ENCODE measurements at places on chromosomes 6 and 20. TPM values are rescaled to one million over a fixed set of nuclear protein-coding genes. Genes with fewer than 3 reads are reported as not detected.

EDN1 gene
- not detected for total RNA-seq

DNA sequence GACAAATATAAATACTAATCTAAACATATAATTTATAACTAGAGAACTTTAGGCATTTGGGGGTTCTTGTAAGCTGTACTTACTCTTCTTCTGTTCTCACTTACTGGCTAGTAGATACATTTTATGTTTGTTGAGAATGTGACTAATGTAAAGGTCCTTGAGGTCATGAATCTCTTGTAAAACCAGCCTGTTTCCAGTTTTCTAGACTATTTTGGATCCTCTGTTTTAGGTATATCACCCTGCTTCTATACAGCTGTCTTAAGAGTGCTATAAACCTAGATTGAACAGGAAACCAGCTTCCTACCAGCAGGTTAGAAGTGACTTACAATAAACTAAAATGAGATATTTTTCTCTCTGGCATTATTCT is 134.2 kb downstream of the PLCB4 start:
- no peak overlapping the region for H3K4me3 ChIP-seq
- H3K36me3 ChIP-seq: no peaks in the 10 kb centered on the region
- DNase-seq: no peak
- no peak overlapping the region for H3K27ac ChIP-seq
- no peaks in the 10 kb centered on the region for H3K4me1 ChIP-seq
- H3K27me3 ChIP-seq: no peaks in the 10 kb centered on the region

DNA sequence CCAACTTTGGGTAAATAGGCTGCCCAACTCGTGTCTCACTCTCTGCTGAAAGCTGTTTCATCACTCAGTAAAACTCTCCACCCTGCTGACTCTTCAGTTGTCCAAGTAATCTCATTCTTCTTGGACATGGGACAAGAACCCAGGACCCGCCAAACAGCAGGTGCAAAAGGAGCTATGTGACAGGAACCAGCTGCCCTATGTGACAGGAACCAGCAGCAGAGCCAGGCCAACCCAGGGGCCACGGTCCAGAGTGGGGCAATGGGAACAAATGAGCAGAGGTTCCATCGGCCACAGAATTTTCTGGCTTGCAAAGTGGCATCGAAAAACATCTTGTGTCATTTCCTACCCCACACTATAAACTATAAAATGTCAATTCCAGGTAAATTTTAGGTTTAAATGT is 56.5 kb downstream of the MOXD1 start:
- H3K36me3 ChIP-seq: peaks cover 1% of the 10 kb centered on the region
- peaks cover 4% of the 10 kb centered on the region for H3K27me3 ChIP-seq
- H3K27ac ChIP-seq: no peak overlapping the region

DNA sequence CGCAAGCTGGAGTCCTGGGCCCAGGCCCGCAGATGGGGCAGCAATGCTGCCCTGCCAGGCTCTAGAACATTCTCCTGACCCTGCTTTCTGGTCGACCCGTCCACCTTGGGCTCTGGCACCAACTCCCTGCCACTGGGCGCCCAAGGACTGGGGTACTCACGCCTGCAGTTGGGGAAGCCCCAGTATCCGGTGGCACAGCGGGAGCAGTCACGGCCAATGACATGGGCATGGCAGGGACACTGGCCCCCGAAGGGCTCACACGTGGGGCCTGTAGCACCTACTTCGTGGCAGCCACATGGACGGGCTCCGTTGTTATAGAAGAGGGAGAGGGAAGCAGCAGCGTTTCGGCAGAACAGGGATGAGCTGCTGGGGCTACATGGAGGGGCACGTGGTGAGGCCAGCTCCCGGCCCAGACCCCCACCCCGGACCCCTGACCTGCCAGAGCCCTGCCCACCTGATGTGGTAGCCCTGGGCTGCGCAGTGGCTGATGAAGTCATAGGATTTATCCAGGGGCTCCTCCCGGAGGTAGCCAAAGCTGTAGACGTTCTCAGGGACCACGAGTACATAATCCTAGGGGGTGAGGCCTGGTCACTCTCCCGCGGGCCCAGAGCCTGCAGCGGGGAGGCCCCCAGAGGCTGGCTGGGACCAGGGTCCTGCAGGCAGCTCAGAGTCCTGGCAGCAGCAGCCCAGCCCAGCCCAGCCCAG is 26.0 kb downstream of the ADRM1 start:
- H3K4me3 ChIP-seq: no peak overlapping the region
- H3K36me3 ChIP-seq: no peaks in the 10 kb centered on the region
- no peak for DNase-seq
- no peaks in the 10 kb centered on the region for H3K4me1 ChIP-seq

DNA sequence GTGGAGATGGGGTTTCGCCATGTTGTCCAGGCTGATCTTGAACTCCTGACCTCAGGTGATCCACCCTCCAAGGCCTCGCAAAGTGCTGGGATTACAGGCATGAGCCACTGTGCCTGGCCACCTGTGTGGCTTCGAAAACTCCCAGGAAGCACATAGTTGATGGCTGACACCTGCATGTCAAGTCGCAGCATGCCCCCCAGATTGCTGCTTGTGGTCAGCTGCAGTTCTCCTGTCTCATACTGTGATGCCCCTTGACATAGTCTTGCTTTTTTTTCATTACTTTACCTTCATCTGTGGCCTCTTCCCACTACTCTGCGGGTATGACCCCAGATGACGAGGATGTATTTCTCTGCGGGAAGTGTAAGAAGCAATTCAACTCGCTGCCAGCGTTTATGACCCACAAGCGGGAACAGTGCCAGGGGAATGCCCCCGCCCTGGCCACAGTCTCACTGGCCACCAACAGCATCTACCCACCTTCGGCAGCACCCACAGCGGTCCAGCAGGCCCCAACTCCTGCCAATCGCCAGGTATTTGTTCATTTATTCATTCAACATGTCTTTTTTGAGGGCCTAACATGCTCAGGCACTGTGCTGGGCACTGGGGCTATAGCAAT is 13.1 kb downstream of the ZNF341 start:
- H3K27me3 ChIP-seq: no peaks in the 10 kb centered on the region
- peaks cover 7% of the 10 kb centered on the region for H3K4me1 ChIP-seq
- H3K4me3 ChIP-seq: no peak overlapping the region
- no peak for DNase-seq
- peaks cover 5% of the 10 kb centered on the region for H3K36me3 ChIP-seq

DNA sequence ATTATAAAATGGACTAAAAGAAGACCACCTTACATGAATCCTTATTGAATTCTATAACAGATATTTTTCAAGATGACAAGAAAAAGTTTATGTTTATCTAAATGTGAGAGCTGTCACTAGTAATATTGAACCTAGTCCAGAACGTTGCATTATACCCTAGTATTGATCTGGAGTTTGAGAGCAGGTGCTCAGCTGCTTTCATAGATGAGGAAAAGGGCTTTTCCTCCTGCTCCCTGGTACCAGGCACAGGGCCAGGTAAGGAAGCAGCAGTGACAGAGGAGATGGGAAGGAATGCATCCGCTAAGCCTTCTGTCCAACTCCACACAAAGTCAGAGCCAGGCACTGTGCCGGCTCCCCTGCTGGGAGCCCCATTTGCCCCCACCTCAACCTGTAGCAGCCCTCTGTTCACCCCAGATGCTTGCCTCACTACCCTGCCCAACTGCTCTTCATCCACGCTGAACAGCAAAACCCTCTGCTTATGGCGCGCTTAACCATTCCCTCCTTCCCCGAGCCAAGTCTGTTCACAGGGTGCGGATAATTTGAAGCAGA is 393.1 kb downstream of the FRK start:
- H3K36me3 ChIP-seq: no peaks in the 10 kb centered on the region
- no peaks in the 10 kb centered on the region for H3K4me1 ChIP-seq
- no peak overlapping the region for H3K4me3 ChIP-seq
- H3K27me3 ChIP-seq: no peaks in the 10 kb centered on the region
- DNase-seq: no peak

DNA sequence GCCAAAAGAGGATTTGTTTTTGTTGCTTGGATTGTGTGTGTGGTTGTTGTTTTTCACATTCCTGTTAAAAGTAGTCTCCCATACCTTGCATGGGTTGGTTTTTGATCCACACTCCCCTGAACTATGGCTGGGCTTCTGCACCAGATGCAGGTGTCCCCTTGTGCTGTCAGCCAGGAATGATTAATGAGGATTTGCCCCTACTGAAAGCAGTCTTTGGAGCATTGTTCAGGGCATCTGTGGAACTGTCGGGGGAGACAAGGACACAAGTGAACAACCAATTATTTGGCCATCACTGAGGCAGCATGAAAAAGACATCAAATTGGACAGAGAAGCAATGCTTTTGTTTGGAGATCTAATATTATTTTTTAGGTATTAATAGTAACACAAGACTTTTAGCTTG is 373.2 kb upstream of the MMS22L start:
- no peak overlapping the region for H3K27ac ChIP-seq
- no peak overlapping the region for H3K4me3 ChIP-seq
- DNase-seq: no peak
- H3K4me1 ChIP-seq: no peaks in the 10 kb centered on the region
- H3K27me3 ChIP-seq: no peaks in the 10 kb centered on the region

TP53TG5 gene
- total RNA-seq: 0.15 TPM

DNA sequence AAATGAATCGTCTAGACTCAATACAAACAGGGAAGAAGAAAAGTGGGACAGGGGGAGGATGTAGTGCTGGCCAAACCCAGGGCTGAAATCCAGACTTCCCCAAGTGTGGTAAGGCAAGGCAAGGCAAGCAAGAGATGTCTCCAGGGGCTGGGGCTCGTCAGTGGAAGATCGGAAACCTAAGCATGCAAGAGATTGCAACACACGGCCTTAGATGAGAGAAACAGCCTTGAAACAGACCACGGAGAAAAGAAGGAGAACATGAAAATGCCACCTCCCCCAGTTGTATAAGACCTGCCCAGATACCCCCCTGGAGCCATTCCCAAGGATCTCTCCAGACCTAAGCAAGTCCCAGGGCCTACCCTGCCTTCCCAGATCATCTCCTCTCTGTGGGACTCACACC is 20.0 kb downstream of the VEGFA start:
- H3K4me3 ChIP-seq: no peak overlapping the region
- no peaks in the 10 kb centered on the region for H3K4me1 ChIP-seq
- H3K36me3 ChIP-seq: peaks cover 4% of the 10 kb centered on the region
- no peak overlapping the region for H3K27ac ChIP-seq

GRCh38 chr6:136566851-136567250 is 16.6 kb upstream of the MAP7 start:
- H3K27me3 ChIP-seq: no peaks in the 10 kb centered on the region
- H3K4me3 ChIP-seq: no peak overlapping the region
- no peak overlapping the region for H3K27ac ChIP-seq

DNA sequence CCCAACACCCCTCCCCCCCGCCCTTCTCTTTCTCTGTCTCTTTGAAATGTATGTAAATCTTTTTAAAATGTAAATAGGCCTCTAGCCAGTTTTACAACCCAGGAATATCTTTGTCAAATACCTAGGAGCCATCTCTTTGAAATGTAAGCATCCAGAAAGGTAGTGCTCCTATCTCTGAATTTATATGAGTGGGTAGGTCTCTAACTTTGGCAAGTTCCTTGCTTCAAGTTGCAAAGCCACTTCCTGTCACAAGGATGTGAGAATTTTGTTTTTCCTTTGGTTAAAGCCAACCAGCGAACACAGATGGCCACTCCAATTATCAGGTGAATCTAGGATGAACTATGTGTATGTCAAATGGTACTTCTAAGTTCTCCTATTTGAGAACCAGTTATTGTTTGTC is 6.2 kb upstream of the DEFB132 start:
- no peaks in the 10 kb centered on the region for H3K36me3 ChIP-seq
- DNase-seq: no peak
- H3K4me3 ChIP-seq: no peak overlapping the region
- H3K27ac ChIP-seq: no peak overlapping the region
- H3K4me1 ChIP-seq: peaks cover 7% of the 10 kb centered on the region
- H3K27me3 ChIP-seq: peaks cover 8% of the 10 kb centered on the region

GRCh38 chr6:1903780-1904465 is 294.2 kb downstream of the FOXC1 start:
- no peaks in the 10 kb centered on the region for H3K4me1 ChIP-seq
- DNase-seq: no peak

GRCh38 chr6:165082636-165083035 is 226.8 kb downstream of the C6orf118 start:
- no peaks in the 10 kb centered on the region for H3K4me1 ChIP-seq
- no peak for DNase-seq
- no peak overlapping the region for H3K4me3 ChIP-seq
- no peaks in the 10 kb centered on the region for H3K36me3 ChIP-seq
- no peak overlapping the region for H3K27ac ChIP-seq
- H3K27me3 ChIP-seq: no peaks in the 10 kb centered on the region

DNA sequence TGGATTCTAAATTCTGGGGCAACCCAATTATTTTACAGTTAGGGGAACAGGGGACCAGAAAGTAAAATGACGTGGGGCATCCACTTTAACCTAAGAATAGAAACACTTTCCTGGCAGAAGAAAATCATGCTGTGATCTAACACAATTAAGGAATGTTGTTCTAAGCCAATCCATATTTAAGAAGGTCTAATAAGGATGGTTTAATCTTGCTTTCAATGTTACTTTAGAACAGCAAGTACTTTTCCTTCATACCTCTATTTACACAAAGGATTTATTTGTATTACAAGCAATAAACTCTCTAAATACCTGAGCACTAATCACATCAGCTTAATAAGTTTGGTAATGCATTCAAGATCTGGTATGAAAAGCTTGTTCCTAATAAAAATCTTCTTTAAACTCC is 32.4 kb downstream of the SLC2A12 start:
- H3K27me3 ChIP-seq: peaks cover 11% of the 10 kb centered on the region
- DNase-seq: no peak
- H3K4me3 ChIP-seq: no peak overlapping the region
- H3K27ac ChIP-seq: no peak overlapping the region
- H3K36me3 ChIP-seq: no peaks in the 10 kb centered on the region

GATA5 gene
- not detected for total RNA-seq

GRCh38 chr6:24643920-24644319 is 2.1 kb downstream of the KIAA0319 start:
- DNase-seq: no peak
- peaks cover 44% of the 10 kb centered on the region for H3K27me3 ChIP-seq
- no peak overlapping the region for H3K27ac ChIP-seq
- H3K36me3 ChIP-seq: no peaks in the 10 kb centered on the region

WFDC10A gene
- total RNA-seq: not detected

SLPI gene
- total RNA-seq: not detected

GRCh38 chr6:134457941-134458340 is 140.0 kb upstream of the SGK1 start:
- no peak for DNase-seq
- no peak overlapping the region for H3K4me3 ChIP-seq
- no peak overlapping the region for H3K27ac ChIP-seq

DNA sequence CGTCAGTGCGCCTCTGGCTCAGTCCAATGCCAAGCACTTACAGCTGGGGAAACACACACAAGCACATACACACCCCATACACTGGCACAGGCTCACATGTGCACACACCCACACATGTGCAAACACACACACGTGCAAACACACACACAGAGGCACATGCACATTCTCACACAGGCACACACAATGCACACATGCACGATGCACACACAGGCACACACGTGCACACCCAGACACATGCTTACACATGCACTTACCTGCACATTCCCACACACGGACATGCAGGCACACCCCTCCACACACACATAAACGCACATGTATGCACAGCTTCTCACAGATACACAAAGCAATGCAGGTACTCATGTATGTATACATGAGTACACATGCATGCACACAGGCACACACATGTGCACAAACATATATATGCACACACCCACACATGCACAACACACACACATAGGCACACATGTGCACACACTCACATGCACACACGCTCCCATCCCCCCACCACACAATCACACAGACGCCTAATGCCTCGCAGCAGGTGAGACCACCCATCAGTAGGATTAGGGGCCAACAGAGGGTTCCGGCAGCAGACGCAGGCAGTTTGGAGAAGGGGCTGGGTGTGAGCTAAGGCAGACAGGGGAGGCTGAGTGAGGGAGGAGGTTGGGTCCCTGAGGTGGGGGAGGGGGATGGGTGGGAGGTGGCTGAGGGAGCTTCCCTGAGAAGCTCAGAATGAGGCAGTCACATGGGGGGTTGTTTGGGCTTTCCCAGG is 71.2 kb upstream of the SLCO4A1 start:
- DNase-seq: no peak
- H3K27ac ChIP-seq: no peak overlapping the region
- H3K36me3 ChIP-seq: no peaks in the 10 kb centered on the region
- H3K4me1 ChIP-seq: peaks cover 2% of the 10 kb centered on the region
- peaks cover 21% of the 10 kb centered on the region for H3K27me3 ChIP-seq

Measured in activated CD8-positive, alpha-beta memory T cell treated with anti-CD3 and anti-CD28 coated beads, Interleukin-2, amount 10 ng/mL, durations not matched to agents 7 days and 5 days (primary cell).